ENCODE measurements at places on chromosomes 3 and 15.

DNA sequence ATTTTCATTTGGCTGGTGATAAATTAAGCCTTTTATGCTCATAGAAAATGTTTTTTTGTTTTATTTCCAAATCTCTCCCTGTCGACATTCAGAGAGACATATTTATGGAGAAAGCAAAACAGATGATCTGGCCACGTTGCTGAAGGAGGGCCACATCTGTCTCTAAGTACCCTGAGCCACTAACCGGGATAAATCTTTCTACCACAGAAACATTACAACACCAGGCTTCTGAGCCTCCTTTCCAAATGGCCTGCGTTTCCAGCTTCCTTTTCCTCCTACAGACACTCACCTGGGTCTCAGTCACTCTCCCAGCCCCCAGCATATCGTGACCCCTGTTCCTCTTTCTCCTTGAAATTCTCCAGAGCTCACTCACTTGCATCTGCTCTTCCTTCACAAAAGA, 161.0 kb downstream of the ARRDC4 start:
- DNase-seq: no peak

DNA sequence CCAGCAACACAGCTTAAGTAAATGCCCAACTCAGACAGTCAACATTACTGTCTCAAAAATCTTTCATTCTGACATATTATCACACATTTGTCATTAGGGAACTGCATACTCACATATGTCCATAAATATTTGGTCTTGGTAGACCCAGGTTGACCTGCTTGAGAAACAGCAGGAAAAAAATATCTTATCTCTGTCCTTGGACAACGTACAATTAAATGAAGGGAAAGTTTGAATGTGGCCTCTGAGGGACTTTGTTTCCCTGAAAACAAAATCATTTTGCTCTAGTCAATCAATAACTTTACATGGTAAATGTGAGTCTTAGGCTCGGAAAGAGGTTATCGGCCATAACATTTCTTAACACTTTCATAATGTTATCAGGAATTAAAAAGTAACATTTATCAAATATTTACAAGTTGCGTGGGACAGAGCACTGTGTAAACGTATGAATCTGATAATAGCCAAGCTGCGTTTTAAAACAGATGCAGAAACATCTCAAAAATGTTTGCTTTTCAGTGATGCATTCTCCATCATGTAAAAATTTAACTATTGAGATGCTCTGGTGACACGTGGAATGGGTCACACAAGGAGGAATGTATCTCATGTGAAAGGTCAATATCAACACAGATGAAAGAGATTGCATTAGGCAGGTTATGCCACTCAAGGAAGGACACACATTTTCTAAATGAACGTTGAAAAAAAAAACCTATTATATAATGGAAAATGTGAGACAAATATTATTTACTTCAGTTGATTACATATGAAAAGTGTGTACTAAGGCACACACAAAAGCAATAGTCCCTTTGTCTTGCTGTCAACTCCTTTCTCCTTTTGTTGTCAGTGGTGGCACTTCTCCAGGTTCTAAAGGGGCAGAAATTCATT, 304.4 kb downstream of the WDR72 start:
- DNase-seq: no peak

DNA sequence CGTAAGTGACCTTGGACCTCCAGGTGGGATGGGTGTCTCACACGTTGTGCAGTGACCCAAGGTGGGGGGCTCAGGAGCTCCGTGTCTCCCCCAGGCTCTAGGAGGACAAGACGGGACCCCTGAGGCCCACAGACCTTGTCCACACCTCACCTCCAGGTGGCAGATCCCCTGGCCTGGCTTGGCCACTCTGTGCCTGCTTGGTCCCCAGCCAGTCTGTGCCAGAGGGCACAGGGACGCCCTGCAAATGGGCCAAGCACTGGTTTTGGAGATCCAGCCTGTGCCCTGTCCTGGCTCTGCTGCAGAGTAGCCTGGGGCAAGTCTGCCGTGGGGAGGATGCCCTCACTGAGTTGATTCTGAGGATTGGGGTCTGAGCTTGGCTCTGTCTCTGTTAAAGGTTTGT, 14.0 kb downstream of the SLC6A6 start:
- DNase-seq: no peak

- no peak for DNase-seq
Observed at GRCh38 chr3:154684440-154684839, 254.4 kb upstream of the GPR149 start.

- DNase-seq: no peak
Observed at GRCh38 chr15:78540871-78541743, 863 bp downstream of the PSMA4 start.

- no peak for DNase-seq
Observed at GRCh38 chr3:12301513-12301912, 12.6 kb downstream of the PPARG start.

DNA sequence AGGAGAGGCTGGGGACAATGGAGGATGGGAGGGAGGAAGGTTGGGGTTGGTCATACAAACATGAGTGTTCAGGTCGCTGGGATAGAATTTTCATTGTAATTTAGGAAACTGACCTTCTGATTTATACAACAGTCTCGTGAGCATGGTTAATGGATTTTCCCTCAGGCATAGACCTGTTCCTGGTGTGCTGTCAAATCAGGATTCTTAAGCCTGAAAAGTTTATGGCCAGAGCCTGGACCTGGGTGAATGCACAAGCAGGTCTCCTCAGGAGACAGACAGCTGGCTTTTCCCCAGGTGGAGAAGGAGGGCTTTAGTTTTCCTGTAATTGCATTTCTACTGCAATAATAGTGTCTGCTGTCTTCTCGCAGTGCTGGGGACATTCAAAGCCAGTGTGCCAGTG, 338.0 kb downstream of the SHQ1 start:
- no peak for DNase-seq

GRCh38 chr15:101390462-101390861, 95.4 kb upstream of the SNRPA1 start:
- DNase-seq: no peak

DNA sequence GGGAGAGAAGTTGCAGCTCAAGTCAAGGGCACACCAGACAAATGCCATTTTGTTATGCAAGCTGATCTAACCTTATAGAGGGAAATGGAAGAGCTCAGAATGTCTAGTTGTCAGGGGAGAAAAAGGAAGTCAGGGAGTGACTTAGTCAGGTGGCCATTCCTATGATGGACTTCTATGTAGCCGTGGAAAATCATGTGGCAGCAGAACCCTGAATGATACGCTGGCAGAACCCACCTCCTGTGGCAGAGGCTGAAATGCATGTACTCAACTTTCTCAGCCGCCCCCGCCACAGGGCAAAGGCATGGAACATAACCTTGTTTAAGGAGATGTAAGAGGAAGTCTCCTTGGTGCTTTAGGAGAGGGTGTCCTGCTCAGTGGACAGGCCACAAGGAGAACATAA, 37.7 kb upstream of the PARL start:
- DNase-seq: no peak

DNA sequence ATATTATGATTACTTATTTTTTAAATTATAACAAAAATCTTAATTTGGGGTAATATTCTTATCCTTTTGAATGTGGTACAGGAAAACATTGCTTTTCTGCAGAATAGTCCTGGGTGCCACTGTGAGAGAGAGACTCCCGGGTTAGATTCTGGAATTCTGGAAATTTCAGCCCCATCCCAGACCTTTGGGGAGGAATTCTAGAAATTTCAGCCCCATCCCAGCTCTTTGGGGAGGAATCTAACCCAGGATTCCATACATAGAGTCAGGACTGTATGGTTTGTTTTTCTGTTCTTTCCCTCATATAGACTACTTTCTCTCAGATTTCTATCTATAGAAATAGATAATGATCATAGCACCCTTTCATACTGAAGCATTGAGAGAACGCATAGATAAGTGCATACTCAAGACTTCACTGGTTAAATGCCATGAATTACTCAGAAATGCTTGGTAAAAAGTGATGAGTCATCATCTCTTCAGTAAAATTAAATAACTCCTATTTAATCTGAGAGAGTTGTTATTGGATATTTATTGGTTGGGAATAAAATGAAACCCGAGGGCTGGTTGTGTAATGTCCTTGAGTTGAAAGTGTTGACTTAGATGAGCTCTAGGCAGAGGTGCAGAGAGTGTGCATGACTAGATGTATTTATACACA, 8.3 kb downstream of the EIF2AK4 start:
- DNase-seq: no peak

GRCh38 chr3:140189976-140190375, 255.0 kb downstream of the CLSTN2 start:
- DNase-seq: no peak

GRCh38 chr15:88828791-88829190, 25.6 kb downstream of the ACAN start:
- DNase-seq: no peak

DNA sequence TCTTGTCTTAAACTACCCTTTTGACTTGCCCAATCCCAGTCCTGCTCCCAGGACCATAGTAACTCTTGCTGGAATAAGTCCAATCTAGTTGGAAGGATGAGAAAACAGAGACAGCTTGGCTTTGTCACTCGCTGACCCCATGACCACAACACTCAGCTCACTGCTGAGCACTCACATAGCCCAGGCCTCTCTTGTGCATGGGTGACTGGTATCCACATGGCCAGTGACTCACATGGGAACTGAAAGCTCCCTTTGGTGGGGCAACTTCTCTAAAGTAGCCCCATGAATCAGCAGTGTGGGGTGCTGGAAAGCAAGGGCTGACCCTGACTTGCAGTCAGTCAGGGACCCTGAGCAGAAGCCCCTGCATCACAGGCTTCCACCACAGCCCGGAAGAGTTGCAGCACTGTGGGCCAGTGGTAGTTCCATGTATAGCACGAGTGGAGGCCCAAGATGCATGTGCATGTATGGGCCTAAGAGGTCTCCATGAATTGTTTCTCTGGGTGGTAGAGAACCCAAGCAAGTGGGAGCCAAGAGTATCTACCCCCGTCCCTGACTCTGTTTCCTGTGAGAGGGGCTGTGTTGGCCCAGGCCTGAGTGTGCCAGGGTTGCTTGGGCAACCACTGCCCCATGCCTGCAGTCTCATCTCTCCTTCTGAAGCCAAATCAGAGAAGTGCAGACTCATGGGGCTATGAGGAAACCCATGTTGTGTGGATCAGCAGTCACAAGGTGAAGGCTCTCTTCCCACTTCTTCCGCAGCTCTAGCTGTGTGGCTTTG, 62.1 kb upstream of the XCR1 start:
- no peak for DNase-seq

GRCh38 chr15:45234562-45235235, 17.3 kb upstream of the SLC28A2 start:
- DNase-seq: no peak

- no peak for DNase-seq
Observed at GRCh38 chr15:100308608-100309007, 33.2 kb downstream of the ADAMTS17 start.

GRCh38 chr3:190695994-190696393, 166.5 kb downstream of the GMNC start:
- no peak for DNase-seq

DNA sequence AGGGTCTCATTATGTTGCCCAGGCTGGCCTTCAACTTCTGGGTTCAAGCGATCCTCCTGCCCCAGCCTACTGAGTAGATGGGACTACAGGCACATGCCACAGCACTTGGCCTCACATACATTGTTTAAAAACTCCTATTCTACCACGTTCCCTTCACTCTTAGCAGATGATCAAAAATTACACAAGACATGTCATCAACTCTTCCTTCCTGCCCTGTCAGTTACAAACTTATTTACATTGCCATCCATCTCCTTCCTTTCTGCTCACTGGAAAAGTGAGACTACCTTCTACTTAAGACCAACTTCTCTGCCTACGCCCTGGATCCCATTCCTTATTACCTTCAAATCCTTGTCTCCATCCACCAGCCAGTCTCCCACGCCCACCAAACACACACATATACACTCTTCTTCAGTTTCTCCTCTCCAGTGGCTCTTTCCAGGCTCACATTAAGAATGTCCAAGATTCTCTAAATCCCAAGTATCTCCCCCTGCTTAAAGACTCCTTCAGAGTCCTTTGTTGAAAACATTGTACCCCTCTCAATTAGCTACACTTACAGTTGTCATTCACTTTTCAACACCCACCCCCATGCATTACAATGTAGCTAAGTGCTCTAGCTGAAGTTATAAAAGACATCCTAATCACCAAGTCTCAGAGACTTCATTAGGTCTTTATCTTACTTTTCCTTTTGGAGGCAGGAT, 4.3 kb downstream of the PEAK1 start:
- no peak for DNase-seq

- peak; percentile 80 for DNase-seq
Observed at GRCh38 chr15:41989573-41990242, 17.4 kb upstream of the EHD4 start.

GRCh38 chr3:119861681-119862080, 79.8 kb downstream of the NR1I2 start:
- no peak for DNase-seq

GRCh38 chr3:42023380-42023779, 61.5 kb upstream of the ULK4 start:
- DNase-seq: no peak

GRCh38 chr3:18443665-18444594, 18.8 kb upstream of the SATB1 start:
- peak; percentile 12 for DNase-seq

GRCh38 chr15:89825271-89825940, 10.8 kb upstream of the ANPEP start:
- DNase-seq: no peak

- no peak for DNase-seq
Observed at GRCh38 chr15:39628144-39628508, 47.2 kb downstream of the THBS1 start.
